ENCODE measurements at places on chromosomes 7 and 10.
A peak's percentile ranks its signal among the peaks of the same experiment; 100 is the strongest.

GRCh38 chr7:71184136-71184535 is 52.2 kb downstream of the GALNT17 start:
- no peak for DNase-seq

DNA sequence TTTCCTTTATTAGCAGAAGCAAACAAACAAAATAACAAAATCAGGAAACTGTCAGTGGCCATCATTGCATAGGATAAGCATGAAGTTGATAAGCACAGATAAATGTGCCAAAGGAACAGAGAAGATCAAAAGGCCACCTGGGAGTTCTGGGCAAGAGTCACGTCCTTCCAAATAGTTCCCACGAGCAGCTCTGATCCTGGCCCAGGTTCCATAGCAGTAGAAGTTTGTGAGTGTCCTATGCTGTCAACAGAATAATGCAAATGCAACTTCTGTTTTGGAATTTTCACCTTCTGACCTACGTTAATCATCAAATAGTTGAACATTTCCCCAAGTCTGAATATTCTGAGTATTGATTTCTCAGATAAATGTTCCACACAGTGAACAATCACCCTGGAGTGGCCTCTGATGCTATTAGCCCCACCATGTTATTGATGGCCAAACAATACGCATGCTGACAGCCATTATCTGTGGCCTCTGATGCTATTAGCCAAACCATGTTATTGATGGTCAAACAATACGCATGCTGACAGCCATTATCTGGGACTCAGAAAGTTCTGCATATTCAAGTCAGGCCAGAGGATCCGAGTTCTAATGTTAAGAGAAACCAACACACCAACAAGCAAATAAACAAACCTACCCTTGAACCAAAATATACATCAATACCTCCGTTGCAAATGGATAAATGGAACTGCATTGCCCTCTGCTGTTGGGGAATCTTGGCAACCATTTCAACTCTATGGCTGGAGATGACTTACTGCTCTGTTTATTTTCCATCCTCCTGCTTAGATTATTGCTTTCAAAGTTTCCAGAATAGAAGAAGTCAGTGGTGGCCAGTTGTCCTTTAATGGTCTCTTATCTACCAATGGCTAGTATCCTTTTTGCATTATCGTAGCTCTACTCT is 63.3 kb downstream of the MRC1 start:
- DNase-seq = no peak

- DNase-seq = peak; percentile 51
Measured at GRCh38 chr7:105675934-105676371, 94.7 kb upstream of the EFCAB10 start.

DNA sequence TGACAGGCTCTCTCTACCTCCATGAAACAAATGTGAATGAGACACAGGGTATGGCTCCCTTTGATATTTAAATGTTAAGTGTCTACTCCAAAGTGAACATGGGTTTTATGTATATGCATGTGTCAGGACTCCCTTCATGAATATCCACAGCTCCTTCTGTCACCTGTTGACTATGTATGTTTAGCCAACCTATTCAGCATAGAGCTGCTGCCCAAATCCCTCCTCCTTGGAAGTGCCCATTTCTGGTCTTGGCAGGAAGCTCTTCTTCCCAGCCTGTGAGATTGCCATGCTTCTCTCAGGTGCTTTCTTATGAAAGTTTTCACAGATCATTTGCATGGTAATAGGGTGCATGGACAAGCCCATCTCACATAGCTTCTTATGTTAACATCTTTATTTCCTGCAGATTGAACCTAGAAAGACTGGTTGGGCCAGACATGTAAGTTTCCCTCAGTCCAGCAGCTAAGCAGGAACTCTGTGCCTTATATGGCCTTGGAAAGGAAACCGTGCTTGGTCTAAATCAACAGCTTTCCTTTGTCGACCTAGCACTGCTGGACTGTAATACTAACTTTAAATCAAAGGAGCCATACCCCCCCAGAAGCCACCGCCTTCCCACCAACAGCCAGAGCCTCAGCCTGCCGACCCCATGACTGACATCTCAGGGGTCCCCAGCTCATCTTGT is 288.9 kb downstream of the ADARB2 start:
- DNase-seq = no peak

- DNase-seq = no peak
Measured at GRCh38 chr7:10855583-10855982, 118.1 kb upstream of the PHF14 start.
